ENCODE measurements at places on chromosomes 16 and 17.

GRCh38 chr16:74307383-74307782, 10.8 kb downstream of the PSMD7 start:
- DNase-seq, result no peak

- no peak for DNase-seq
Observed at GRCh38 chr17:7523033-7523432, 25.8 kb upstream of the TNFSF12 start.

DNA sequence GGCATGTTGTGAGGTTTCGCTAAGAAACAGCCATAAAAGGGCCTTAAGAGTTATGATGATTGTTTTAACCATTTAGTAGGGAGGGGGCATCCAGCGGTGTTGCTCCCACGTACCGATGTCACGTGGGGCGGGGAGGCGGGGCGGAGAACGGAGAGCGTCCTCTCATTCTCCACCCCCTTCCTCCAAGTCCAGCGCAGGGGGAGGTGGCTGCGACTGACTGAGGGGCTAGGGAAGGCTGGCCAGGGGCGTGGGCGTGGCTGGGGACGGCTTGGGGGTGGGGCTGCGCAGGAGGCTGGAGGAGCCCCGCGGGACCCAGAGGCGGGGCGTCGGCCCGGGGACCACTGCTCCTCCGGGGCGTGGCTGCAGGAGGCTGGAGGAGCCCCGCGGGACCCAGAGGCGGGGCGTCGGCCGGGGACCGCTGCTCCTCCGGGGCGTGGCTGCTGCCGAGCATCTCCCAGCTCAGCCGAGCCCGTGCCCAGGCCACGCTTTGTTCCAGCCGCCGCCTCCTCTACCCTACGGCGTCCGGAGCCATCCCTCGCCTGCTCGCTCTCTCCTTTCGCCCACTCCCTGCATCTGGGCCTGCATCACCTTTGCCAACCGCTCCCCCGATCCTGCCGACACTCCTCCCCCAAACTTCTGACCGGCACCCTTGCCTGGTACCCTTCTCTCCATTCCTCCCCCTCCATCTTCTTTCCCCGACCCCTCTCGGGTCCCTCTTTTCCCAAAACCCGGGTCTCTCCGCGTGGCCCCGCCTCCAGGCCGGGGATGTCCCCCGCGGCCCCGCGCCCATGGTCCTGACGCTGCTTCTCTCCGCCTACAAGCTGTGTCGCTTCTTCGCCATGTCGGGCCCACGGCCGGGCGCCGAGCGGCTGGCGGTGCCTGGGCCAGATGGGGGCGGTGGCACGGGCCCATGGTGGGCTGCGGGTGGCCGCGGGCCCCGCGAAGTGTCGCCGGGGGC, at the start of gene SARM1:
SARM1 (plus strand) TSS at position 450 of the 958 bp plus-strand sequence; CDS start at position 789, 339 bp downstream.
- peak; percentile 79 for DNase-seq

DNA sequence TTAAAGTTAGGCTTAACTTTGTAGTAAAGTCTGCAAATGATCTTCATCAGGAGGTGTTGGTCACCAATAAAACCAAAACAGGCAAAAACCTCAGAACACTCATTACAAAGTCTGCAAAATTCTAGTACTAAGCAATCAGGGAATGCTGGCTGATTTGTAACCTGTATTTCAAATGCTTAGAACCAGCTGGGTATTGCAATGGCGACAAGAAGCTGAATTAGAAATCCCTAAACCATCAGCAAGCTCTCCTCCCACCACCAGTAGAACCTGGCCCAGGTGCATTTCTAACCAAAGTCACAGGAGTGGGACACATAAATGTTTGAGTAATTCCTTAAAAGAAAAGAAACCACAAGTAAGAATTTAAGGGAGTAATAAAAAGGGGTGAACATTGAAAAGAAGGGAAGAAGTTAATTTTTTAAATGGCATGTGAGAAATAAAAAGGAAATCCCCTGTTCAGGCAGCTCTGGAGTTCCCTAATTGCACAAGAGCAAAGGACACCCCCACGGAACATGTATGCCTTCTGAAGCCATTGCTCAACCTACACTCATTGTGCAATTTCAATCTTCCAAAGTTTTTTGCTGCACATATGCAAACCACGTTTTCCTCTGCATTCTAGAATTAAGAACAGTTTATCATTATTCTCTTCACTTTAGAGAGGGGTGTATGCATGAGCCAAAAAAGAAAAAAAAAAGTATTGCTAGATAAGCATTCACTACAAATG, 102.9 kb downstream of the HIC1 start:
- no peak for DNase-seq

DNA sequence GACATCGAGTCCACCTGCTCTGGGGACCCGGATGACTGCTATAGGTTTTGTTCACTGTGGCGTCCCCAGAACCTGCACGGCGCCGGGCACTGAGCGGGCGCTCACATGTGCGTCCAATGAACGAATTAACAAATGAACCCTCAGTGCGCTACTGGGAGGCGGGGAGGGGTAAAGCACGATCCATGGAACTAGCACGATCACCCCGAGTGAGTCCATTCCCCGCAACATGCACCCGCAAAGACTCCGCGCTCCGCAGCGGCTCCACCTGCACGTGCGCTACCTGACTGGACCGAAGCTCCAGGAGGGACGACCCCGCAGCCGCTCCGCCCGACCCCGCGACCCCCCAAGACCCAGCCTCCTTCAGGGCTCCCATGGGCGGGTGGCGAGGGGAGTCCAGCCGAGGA, 491 bp downstream of the TRAP1 start:
- DNase-seq, result no peak

DNA sequence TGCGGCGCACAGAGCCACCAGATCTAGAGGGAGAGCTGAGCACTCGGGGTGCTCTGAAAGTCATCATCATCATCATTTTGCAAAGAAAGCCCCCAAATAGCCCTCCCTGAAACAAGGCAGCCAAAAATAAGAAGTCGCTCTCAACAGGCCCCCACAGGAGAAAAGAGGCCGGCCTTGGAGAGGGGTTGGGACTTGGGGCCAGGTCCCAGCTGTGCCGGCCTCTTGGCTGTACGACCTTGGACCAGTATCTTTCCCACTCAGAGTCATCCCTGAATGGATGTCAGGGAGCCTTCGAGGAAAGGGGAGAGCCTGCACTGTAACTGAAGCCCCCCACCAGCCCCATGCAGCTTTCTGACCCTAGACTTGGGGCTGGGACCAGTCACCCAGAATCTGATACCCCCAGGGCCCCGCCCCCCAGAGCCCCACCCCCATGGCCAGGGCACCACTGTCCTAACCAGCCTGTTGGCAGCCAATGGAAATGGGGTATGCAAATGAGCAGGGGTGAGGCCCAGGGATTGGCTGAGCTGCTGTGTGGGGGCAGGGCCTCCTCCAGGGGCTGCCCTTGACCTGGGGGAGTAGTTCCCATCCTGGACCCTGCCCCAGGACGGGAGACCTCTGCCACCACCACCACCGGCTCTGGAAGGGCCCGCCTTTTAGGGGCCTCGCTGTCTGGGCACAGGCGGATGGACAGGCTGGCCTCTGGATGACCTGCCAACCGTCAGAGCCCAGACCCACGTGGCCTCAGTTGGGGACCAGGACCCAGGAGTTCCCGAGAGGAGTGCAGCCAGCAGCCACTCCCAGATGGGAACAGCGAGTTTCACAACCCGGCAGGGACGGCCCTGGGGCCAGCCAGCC, 15.4 kb downstream of the ZFPM1 start:
- DNase-seq, result peak; percentile 77

GRCh38 chr16:67114793-67115192, 5.1 kb downstream of the PHAF1 start:
- DNase-seq, result no peak

DNA sequence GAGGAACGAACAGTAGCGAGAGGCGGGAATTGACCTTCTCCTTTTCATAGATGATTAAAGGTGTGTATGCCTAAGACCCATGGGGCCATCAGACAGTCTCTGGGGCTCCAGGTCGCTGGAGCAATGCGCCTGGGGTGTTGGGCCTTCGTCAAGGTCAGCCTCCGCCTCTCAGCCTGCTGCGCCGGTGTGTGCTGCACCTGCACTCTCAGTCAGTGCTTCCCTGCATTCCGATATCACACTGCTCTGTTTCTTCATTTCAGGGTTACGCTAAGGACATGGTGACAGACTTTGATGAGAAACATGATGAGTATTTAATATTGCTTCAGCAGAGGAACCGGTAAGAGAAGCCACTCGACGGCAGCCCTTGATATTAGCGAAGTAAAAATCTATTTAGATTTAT, 68.2 kb downstream of the KATNIP start:
- DNase-seq, result no peak

DNA sequence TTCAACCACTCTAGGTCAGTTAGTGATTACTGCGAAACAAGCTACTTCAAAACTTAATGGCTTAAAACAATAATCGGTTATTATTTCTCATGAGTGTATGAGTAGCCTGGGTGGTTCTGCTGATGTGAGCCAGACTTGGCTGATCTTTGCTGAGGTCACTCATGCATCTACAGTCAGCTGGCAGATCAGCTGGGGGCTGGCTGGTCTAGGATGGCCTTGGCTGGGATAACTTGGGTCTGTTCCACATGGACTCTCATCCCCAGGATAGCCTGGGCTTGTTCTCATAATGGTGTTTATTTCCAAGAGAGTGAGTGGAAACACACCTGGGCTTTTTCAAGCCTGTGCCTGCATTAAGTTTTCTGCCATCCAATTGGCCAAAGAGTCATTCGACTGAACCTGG, 13.0 kb downstream of the CCDC182 start:
- no peak for DNase-seq

GRCh38 chr17:40177275-40177874, at the start of gene RAPGEFL1:
TSS of gene RAPGEFL1 (plus strand) at chr17:40177470. CDS start at chr17:40177862, 392 bp downstream.
- peak; percentile 56 for DNase-seq

- DNase-seq, result no peak
Observed at GRCh38 chr17:5181509-5182305, 10.0 kb downstream of the ZNF594 start.

GRCh38 chr16:87141402-87141801, 175.8 kb downstream of the C16orf95 start:
- no peak for DNase-seq

DNA sequence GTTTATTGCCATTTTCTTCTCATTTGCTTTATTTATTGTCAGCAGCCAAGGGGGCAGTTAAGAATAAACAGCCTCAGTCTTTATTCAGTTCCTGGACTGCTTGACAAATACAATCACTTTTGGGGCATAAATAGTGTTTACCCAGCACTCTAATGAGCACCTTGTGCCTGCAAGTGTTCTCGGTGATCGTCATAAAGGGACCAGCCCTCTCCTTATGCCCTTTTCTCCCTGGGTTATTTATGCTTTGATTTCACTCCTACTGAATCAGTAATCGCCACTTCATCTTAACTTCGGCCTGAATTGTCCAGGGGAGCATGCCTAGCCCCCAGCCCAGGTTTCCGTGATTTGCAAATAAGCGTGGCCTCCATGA, 55.7 kb upstream of the CACNG5 start:
- no peak for DNase-seq

DNA sequence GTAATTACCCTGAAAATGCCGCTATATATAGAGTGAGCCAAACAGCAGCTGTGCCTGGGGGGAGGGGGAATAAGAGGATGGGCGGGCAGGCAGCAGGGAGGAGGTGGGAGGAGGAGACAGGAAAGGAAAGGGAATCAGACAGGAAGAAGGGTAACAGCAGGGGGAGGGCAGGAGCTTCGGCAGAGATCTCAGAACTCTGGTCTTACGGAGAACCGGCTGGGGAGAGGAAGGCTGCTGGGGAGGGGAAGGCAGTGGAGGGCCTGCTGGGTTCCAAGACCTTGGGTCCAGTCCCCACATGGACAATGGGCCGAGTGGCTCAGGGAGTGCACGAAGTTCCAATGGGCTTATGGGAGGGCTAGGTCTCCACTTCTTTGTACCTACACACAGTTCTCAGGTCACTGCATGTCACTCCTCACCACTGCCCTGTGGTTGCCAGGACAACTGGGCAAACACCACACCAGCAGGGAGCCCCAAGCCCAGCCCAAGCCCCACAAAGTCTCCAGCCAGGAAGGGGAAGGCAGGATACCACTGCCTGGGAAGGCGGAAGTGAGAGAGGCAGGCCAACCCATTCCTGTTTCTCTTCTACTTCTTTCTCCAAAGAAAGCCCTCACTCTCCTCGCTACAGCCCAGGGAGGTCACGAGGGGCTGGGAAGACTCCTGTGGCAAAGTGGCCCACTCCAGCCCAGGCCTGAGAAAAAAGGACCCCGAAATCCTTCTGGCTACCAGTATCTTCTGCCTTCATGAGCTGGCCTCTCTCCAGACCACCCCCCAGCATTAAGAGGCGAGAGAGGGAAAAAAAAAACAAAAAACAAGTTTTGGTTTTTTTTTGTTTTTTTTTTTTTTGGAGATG, 25.3 kb downstream of the G6PC3 start:
- DNase-seq, result peak; percentile 69

DNA sequence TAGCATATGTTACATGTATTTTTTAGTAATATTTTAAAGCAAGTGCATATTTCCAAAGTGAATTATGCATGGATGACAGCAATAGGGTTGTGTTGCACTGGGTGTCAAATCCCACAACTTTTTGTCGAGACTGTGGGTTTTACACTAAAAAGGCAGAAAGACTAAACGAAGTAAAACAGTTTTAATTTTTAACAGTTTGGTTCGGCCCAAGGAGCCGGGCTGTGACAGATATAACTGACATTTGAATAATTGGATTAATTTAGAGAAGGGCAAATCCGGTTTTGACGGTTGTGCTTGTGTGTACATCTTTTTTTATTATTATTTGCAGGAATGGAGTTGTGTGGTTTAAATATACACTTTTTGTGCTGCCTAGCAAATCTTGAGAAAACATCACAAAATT, 263.6 kb downstream of the FTO start:
- no peak for DNase-seq

GRCh38 chr16:66432429-66432828, 5.3 kb downstream of the BEAN1 start:
- DNase-seq, result no peak

- DNase-seq, result peak; percentile 67
Observed at GRCh38 chr17:50956750-50957523, 90.8 kb upstream of the TOB1 start.

DNA sequence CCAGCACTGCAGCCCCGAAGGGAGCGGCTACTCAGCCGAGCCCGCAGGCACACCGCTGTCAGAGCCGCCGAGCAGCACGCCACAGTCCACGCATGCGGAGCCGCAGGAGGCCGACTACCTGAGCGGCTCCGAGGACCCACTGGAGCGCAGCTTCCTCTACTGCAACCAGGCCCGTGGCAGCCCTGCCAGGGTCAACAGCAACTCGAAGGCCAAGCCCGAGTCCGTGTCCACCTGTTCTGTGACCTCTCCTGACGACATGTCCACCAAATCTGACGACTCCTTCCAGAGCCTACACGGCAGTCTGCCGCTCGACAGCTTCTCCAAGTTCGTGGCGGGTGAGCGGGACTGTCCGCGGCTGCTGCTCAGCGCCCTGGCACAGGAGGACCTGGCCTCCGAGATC, 42.4 kb downstream of the SREBF1 start:
- no peak for DNase-seq

DNA sequence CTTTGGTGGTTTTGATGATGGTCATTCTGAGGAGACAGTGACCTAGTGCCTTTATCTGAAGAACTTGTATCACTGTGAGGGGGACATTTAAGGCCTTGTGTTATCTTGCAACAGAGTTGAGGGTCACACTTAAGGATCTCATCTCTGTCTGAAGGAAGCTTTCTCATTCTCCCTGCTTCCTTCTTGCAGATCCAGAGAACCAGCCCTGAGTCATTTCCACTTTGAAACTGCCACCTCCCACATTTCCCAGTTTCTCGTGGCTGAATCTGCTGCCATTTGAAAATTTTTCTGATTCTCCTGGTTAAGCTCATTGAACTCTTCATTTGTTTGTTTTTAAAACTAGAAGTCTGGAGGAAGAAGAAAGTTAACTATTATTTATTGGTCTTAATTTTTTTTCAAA, 190.2 kb upstream of the CDH11 start:
- no peak for DNase-seq

Measured in NCI-H460 (cell line).